ENCODE measurements at places on chromosomes 11 and 22.

DNA sequence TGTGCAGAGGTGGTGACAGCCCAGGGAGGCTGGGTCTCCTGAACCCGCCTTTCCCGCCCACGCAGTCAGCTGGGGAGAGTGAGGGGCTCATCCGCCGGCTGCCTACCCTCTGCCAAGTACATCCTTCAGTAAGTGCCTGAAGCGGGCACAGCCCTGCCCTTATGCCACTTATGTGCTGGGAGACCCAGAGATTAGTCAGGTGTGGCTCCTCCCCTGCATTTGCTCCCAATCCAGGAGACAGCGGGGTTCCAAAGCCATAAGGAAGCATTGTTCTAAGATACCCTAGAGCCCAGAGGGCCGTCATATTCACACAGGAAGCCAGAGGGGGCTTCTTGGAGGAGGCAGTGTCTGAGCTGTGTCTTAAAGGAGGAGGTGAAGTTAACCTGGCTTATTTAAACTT lies 5.8 kb upstream of the PPP6R3 start:
- H3K27ac ChIP-seq: no peak overlapping the region
- H3K4me3 ChIP-seq: no peak overlapping the region
- no peaks in the 10 kb centered on the region for H3K36me3 ChIP-seq
- peaks cover 5% of the 10 kb centered on the region for H3K4me1 ChIP-seq
- DNase-seq: no peak

GRCh38 chr22:48772286-48772907 lies 1055.3 kb downstream of the BRD1 start:
- no peak overlapping the region for H3K4me3 ChIP-seq
- H3K36me3 ChIP-seq: no peaks in the 10 kb centered on the region
- no peaks in the 10 kb centered on the region for H3K27me3 ChIP-seq
- H3K4me1 ChIP-seq: no peaks in the 10 kb centered on the region

GRCh38 chr11:97224396-97224795 lies 834.6 kb downstream of the JRKL start:
- H3K4me3 ChIP-seq: no peak overlapping the region
- H3K27ac ChIP-seq: no peak overlapping the region

DNA sequence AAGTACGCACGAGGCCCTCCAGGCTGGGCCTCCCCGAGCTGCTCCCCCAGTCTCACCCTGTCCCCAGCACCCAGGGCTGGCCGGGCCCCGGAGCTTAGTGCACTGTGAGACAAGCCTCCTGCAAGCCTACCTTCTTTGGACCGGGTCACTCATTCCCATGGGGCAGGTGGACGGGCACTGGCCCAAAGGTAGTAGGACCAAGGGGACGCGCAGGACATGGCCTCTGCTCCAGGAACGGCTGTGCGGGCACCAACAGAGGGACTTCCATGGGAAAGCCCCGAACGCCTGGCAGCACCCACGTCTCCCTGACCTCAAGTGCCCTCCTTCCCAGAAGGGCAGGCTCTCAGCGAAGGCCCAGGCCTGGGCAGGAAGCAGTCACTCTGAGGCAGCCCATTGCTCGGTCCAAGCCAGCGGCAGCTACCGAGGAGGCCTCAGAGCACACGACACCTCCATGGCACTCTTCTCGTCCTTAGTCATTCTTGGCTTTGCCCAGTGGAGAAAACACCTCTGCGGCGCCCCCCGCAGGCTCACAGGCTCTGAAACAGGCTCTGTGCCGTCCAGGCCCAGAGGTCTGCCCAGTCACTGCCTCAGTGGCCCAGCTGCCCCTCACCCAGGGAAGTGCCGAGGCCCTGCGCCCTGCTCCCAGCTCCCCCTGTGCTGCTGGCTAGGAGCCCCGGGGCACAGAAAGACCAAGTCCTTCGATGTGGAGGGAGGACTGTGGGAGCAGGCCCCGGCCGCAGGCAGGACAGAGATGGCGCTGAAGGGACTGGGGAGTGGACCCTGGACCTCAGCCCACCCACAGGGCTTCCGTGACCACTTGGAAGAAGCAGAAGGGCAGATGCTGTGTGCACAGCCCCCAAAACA lies 3.8 kb downstream of the MOB2 start:
- peaks cover 92% of the 10 kb centered on the region for H3K4me1 ChIP-seq
- H3K4me3 ChIP-seq: peak overlapping the region; percentile 43
- peaks cover 26% of the 10 kb centered on the region for H3K36me3 ChIP-seq
- no peak for DNase-seq
- H3K27ac ChIP-seq: peak overlapping the region; percentile 96

GRCh38 chr11:72743321-72744221 lies 8.6 kb downstream of the ARAP1 start:
- H3K27me3 ChIP-seq: no peaks in the 10 kb centered on the region
- H3K4me1 ChIP-seq: peaks cover 10% of the 10 kb centered on the region
- H3K4me3 ChIP-seq: no peak overlapping the region
- no peaks in the 10 kb centered on the region for H3K36me3 ChIP-seq
- no peak overlapping the region for H3K27ac ChIP-seq
- DNase-seq: no peak

- DNase-seq: no peak
- peaks cover 30% of the 10 kb centered on the region for H3K36me3 ChIP-seq
- no peaks in the 10 kb centered on the region for H3K27me3 ChIP-seq
- no peak within 1 kb of the TSS for H3K27ac ChIP-seq
- peaks cover 20% of the 10 kb centered on the region for H3K4me1 ChIP-seq
- peak within 1 kb of the TSS; percentile 80 for H3K4me3 ChIP-seq
These were observed at the start of gene TMEM132A for GRCh38 chr11:60924110-60924905. Gene TMEM132A, plus strand, starts transcription at chr11:60924460. Its CDS starts 174 bp downstream, at chr11:60924634.

All from thoracic aorta (tissue), 2 donors.